ENCODE measurements at places on chromosomes 1 and 21.

GRCh38 chr1:12067900-12068821, 5.1 kb downstream of the TNFRSF8 start:
- no peak for DNase-seq

DNA sequence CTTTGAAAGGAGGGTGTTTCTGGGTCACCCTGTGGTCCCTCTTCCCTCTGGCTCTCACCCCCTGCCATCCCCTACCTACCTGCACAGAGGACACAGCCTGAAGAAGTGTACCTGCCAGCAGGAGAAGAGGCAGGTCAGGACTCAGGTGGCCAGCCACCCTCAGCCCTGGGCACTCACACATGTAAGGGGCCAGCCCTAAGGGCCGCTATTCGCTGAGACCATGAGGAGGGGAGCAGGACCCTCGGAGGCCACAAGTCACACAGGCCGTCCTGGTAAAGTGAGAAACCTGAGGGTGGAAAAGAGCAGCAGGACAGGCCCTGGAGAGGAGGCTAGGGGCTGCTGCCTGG, 1.2 kb downstream of the ZNF692 start:
- no peak for DNase-seq

DNA sequence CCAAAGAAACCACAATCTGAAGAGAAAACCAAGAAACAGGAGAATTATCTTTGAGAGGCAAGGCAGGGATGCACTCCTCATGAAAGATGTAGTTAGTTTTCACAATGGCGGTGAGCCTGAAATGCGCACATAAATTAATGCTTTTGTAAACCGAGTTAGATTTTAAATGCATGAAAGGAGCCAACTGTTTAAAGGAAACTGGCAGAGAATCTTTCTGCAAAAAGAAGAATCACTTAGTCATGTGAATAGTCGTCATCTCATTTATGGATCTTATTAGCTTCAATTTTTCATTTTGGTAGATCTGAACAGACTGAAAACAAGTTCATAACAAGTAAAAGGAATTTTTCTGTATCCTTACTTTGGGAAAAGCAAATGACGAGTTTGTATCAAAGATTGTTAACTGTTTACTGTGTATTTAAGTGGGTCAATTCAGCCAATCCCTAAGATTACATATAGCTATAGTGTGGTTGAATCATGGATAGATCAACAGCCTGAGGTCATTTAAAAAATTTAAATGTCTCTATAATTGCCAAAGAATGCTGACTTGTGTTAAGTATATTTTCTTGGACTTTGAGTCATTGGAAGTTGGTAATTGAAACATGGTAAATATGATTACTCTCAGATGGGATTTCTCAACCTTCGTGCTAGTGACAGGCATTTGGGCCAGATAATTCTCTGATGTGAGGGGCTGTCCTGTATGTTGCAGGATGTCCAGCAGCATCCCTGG, 226.6 kb upstream of the KAZN start:
- no peak for DNase-seq

DNA sequence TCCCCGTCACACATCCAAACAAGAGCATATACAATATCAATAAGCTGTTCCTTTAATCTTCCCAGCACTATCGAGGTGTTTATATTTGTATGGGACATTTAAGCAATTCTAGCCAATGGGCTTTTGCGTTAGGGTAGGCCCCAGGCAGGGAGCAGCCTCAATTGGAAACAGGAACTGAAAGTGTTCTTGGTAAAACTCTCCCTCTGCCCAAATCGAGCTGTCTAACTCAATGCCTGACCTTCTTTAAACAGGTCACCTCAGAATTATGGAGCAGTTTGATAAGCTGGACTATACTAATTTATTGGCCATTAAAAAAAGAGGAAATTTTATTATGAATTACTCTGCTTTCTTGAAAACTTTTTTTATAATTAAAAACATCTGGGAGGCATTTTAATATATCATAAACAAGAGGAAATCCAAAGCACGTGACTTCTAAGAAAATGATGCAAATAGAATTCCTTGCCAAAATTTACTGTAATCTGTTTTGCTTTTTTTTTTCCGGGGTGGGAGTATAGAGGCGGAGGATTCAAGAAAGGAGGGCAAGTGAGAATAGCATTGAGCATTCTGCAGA, 498.1 kb downstream of the LMO4 start:
- peak; percentile 26 for DNase-seq

DNA sequence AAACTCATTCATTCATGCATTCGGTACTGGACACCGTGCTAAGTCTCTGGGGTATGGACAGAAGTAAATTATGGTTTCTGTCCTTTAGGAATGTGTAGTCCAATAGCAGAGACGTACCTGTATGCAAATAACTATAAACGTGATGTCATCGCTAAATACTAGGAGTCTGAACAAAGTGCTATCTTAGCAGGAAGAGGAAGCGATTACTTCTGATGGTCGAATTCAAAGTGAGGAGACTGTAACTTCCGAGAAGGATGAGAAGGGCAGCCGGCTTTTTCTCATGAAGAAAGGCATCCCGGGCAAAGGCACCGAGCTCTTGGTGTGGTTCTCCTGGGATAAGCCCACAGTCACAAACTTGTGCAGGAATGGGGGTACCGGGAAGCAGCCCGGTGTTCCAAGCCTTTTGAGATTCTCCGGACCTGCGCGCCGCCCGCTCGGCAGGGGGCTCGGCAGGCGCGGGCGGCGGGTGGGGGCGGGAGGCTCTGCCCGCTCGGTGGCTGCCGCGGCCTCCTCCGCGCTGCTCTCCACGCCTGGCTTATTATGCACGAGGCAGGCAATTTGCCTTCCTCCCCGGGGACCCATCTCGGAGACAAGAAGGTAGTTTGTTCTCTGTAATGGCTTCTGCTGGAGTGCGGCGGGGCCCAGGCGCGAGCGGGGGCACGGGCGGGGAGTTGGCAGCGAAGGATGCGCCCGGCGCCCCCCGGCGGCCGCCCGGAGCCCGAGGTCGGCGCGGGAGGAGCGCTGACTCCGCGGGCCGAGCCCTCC, 67.5 kb upstream of the CD1D start:
- DNase-seq: peak; percentile 42

GRCh38 chr1:51234721-51235425, 1.2 kb upstream of the RNF11 start:
- peak; percentile 73 for DNase-seq

- DNase-seq: no peak
Observed at GRCh38 chr21:27776925-27777553, 810.2 kb upstream of the ADAMTS5 start.

- DNase-seq: no peak
Observed at GRCh38 chr1:51473331-51474115, 45.5 kb downstream of the EPS15 start.

DNA sequence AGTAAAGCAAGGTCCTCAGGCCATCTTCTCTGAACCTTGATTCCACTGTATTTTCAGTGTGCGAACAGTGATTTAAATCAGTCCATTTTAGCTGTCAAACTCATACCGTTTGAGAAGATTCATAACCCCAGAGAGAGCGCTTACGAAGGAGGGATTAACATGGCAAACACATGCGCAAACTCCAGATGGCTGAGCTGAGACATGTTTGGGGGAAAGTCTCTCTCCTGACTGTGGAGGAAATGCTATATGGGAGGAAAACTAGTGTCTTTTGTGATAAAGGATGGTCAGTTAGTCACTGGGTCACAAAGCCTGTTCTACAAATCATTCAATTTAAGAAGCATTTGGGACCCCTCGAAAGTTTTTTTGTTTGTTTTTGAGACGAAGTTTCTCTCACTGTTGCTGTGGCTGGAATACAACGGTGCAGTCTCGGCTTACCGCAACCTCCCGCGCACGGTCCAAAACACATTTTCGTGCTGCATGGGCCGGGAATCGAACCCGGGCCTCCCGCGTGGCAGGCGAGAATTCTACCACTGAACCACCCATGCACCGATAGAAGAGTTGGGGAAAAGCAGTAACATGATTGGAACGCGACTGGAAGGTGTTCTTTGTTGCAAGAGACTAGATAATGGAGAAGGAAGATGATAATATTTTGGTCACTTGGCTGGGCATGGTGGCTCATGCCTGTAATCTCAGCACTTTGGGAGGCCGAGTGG, 58.4 kb upstream of the CXADR start:
- DNase-seq: peak; percentile 21

- DNase-seq: no peak
Observed at GRCh38 chr1:154944401-154945159, 8.1 kb upstream of the PMVK start.

GRCh38 chr1:61327436-61327835, 245.1 kb downstream of the NFIA start:
- no peak for DNase-seq

- no peak for DNase-seq
Observed at GRCh38 chr1:152148981-152149380, 10.0 kb downstream of the RPTN start.

DNA sequence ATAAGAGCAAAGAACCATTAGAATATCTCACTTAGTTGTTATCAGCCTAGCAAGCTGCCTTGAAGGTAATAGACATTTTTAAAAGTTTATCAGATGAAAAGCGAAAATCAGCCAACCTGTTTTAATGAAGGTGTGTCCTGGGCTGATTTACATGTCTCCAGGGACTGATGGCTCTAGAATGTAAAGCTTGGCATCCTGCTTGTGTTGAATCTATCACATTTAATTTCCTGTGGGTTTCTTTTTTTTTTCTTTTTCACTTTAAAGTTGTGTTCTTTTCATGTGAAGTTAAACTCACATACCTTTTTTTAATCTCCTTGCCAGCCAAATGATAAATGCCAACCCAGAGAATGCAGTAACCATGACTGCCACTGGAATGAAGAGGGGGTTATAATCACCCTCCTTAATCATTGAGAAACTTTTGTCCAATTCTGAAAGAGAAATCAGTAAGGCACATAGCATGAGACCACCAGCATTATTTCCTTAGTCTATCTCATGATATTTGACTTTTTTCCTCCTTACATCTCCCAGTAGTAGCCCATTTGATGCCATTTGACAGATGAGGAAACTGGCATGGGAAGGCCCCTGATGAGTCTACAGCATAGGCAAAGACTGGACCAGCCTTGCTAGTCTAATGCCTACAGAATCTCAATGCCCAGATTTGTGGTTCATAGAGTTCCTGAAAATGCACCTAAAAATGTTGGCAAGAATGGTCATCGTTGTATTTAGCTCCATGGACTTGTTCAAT, 10.0 kb downstream of the SELL start:
- DNase-seq: no peak

- no peak for DNase-seq
Observed at GRCh38 chr1:209728466-209728865, 23.8 kb downstream of the HSD11B1 start.

- DNase-seq: no peak
Observed at GRCh38 chr1:174724219-174724618, 275.5 kb upstream of the CACYBP start.

Data from colonic mucosa (tissue), 4 donors.